ENCODE measurements at places on chromosomes 16 and 17. TPM values are rescaled to one million over a fixed set of nuclear protein-coding genes. Genes with fewer than 3 reads are reported as not detected.

Gene CASKIN2
- 34.3 TPM for total RNA-seq

Gene SKAP1
- 0.27 TPM for total RNA-seq

Gene NPIPA7
- total RNA-seq, result 3.2 TPM

Gene MPV17L
- total RNA-seq, result 7.0 TPM

Gene RNF157
- 4.8 TPM for total RNA-seq

Gene PRAC1
- total RNA-seq, result not detected

Gene NFATC2IP
- total RNA-seq, result 18.1 TPM

Gene GDPD3
- total RNA-seq, result 2.3 TPM

Gene KRT32
- 0.22 TPM for total RNA-seq

Gene PMFBP1
- total RNA-seq, result 0.05 TPM

- H3K36me3 ChIP-seq, result no peaks in the 10 kb centered on the region
- peak overlapping the region; percentile 93 for H3K27ac ChIP-seq
- no peaks in the 10 kb centered on the region for H3K27me3 ChIP-seq
- H3K4me3 ChIP-seq, result peak overlapping the region; percentile 35
Observed at GRCh38 chr16:70692873-70693671, 7.2 kb upstream of the MTSS2 start.

DNA sequence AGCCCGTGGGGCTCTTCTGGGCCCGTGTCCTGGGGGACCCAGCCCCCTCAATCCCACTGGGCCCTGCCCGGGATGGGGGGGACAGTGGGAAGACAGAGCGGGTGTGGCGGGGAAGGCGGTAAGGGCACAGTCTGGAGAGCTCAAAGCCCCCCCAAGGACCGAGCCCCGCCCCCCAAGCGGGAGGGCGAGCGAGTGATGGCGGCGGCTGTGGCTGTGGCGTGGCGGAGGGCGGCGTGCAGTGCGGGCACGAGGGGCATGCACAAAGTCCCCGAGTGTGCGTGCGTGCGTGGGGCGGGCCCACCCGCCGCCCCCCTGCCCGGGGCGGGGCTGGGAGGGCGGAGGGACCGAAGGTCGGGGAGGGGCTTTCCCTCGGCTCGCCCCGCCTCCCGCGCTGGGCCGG lies 3.6 kb upstream of the WDR24 start:
- peaks cover 78% of the 10 kb centered on the region for H3K27me3 ChIP-seq
- peaks cover 44% of the 10 kb centered on the region for H3K4me1 ChIP-seq
- peak overlapping the region; percentile 23 for H3K4me3 ChIP-seq
- DNase-seq, result no peak
- no peaks in the 10 kb centered on the region for H3K36me3 ChIP-seq

DNA sequence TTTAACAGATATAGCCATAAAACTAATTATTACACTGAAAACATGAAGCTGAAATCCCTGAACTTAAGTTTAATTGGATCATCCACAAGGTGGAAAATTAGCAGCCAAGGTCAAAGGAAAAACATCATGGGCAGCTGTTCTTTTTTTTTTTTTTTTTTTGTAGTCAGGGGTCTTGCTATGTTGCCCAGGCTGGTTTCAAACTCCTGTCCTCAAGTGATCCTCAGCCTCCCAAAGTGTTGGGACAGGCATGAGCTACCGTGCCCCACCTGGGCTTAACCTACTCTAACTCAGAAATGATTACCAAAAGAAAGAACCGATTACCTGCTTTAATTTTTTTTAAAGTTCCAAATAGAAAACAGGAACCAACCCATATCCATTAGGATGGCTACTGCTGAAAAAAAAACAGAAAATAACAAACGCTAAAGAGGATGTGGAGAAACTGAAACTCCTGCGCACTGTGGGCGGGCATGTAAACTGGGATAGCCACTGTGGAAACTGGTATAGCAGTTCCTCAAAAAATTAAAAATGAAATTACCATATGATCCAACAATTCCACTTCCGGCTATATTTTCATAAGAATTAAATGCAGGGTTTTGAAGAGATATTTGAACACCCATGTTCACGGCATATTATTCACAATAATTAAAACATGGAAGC lies 8.6 kb downstream of the CMC2 start:
- peak overlapping the region; percentile 25 for H3K27ac ChIP-seq
- H3K36me3 ChIP-seq, result no peaks in the 10 kb centered on the region
- H3K4me3 ChIP-seq, result peak overlapping the region; percentile 42
- H3K4me1 ChIP-seq, result peaks cover 27% of the 10 kb centered on the region
- DNase-seq, result no peak

DNA sequence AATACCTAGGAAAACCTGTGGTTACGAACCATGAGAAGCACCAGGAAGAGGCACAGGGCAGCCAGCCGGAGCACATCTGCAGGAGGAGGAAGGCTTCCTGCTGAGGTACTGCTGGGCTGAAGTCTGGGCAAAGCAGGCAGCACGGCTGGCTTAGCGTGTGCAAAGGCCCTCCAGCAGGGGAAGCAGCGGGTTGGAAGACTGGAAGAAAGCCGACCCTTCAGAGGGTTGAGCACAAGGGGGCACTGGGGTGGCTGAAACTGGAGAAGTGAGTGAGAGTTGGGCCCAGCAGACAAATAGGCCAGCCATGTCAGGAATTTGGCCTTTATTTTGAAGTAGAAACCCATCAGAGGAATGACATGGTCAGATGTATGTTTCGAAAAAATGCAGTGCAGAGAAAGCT lies 12.1 kb upstream of the HSD3B7 start:
- no peak overlapping the region for H3K27ac ChIP-seq
- H3K36me3 ChIP-seq, result peaks cover 100% of the 10 kb centered on the region
- no peak overlapping the region for H3K4me3 ChIP-seq
- no peak for DNase-seq
- no peaks in the 10 kb centered on the region for H3K27me3 ChIP-seq

GRCh38 chr16:76125871-76126270 lies 151.3 kb upstream of the CNTNAP4 start:
- no peak overlapping the region for H3K27ac ChIP-seq
- H3K36me3 ChIP-seq, result no peaks in the 10 kb centered on the region
- no peak overlapping the region for H3K4me3 ChIP-seq
- no peaks in the 10 kb centered on the region for H3K27me3 ChIP-seq
- H3K4me1 ChIP-seq, result no peaks in the 10 kb centered on the region

GRCh38 chr17:80881306-80881705 lies 110.3 kb upstream of the CHMP6 start:
- no peak overlapping the region for H3K27ac ChIP-seq
- H3K4me1 ChIP-seq, result peaks cover 13% of the 10 kb centered on the region
- H3K27me3 ChIP-seq, result no peaks in the 10 kb centered on the region
- H3K4me3 ChIP-seq, result no peak overlapping the region
- DNase-seq, result no peak

DNA sequence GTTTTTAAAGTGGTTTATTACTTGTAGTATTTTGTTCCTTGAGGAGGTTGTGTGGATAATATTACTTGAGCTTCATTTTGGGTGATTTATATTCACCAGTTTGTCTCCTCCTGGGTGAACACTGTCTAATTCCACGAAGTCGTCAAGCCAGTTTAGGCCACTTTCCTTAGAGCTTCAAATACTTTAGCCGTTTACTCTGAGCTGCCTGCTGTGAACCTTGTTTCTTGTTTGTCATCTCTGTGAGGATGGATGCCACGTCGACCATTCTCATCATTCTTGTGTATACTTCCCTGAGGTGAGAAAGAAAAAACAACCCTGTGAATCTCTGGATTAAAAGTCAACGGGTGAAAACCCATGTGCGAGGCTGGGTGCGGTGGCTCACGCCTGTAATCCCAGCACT lies 9.0 kb downstream of the KRT24 start:
- H3K4me3 ChIP-seq, result no peak overlapping the region
- H3K27me3 ChIP-seq, result peaks cover 54% of the 10 kb centered on the region
- no peak overlapping the region for H3K27ac ChIP-seq
- no peak for DNase-seq

GRCh38 chr16:80812593-80812992 lies 8.2 kb upstream of the CDYL2 start:
- H3K4me1 ChIP-seq, result no peaks in the 10 kb centered on the region
- no peaks in the 10 kb centered on the region for H3K27me3 ChIP-seq
- DNase-seq, result no peak
- H3K27ac ChIP-seq, result no peak overlapping the region
- H3K4me3 ChIP-seq, result no peak overlapping the region
- H3K36me3 ChIP-seq, result no peaks in the 10 kb centered on the region

DNA sequence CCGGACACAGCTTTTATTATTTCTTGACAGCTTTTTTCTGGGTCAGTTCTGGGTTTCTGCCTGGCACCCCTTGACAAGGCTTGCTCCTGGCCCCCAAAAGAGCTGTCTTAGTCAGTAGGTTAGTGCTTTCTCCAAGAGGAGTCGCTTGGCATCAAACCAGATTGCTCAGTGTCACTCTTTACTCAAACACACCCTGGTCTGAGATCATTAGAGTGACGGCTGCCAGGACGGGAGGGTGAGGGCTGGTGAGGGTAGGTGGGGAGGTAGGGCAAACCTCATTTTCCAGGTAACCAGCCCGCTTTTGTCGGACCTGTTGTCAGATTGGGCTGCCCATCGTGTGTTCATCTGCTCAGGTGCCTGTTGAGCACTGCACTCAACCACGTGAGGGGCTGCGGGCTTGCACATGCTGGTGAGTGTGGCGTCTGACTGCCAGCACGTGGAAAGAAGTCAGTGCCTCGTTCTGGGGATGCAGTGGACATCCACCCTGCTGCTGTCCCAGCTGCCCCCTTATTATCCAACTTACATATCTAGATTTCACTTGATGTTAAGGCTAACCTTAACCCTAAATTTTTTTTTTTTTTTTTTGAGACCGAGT lies 12.4 kb downstream of the TMEM94 start:
- DNase-seq, result no peak
- H3K4me3 ChIP-seq, result no peak overlapping the region
- peaks cover 37% of the 10 kb centered on the region for H3K4me1 ChIP-seq
- H3K36me3 ChIP-seq, result peaks cover 22% of the 10 kb centered on the region
- peak overlapping the region; percentile 70 for H3K27ac ChIP-seq

DNA sequence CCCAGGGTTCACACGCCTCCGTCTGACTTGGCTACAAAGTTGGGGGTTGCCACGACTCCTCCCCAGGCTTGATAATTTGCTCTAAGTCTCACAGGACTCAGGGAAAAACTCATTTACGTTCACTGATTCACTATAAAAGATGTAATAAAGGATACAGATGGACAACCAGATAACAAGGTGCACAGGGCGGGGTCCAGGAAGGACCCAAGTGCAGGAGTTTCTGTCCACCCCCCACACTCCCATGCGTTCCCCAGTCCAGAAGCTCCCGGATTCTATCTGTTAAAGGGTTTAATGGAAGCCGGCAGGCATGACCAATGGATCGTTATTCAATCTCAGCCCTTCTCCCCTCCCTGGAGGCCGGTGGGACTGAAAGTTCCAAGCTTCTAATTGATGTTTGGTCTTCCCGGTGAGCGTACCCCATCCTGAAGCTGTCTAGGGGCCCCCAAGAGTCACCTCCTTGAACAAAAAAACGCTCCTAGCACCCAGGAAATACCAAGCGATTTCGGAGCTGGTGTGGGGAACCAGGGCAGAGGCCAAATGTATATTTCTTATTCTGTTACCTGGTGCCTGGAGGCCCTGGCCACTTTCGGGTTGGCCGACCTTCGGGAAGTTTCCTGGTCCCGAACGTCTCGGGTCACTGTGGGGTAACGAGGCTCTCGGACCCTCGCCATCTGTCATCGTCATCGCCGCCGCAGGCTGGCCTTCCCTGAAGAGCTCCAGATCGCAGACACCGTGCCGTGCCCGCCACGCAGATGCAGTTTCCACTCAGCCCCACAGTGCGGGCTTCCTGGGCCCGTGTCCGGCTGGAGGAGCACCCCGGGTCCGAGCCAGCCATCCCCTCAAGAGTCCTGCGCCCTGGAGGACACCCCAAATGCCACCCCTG lies 13.5 kb upstream of the METRNL start:
- peaks cover 7% of the 10 kb centered on the region for H3K4me1 ChIP-seq
- H3K27me3 ChIP-seq, result no peaks in the 10 kb centered on the region
- H3K27ac ChIP-seq, result no peak overlapping the region
- H3K36me3 ChIP-seq, result no peaks in the 10 kb centered on the region

Measured in left ventricle myocardium inferior (tissue), 1 donor.